ENCODE measurements at places on chromosomes 6 and 20.
A peak's percentile ranks its signal among the peaks of the same experiment; 100 is the strongest.

DNA sequence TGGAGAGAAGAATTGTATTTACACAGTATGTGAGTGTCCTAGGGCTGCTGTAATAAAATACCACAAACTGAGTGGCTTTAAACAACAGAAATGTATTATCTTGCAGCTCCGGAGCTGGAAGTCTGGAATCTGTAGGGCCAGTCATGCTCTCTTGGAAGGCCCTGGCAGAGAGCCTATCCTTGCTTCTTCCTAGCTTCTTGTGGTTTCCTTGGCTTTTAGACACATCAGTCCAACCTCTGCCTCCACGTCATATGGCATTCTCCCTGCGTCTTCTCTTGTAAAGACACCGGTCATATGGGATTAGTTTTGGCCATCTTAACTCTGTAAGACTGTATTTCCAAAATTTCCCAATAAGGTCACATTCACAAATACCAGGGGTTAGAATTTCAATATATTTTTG lies 10.8 kb downstream of the FNDC1 start:
- no peak overlapping the region for H3K27ac ChIP-seq
- no peaks in the 10 kb centered on the region for H3K4me1 ChIP-seq

GRCh38 chr6:81105998-81106397 lies 646.5 kb downstream of the TENT5A start:
- no peak overlapping the region for H3K4me3 ChIP-seq
- H3K27me3 ChIP-seq, result no peaks in the 10 kb centered on the region
- no peak overlapping the region for H3K27ac ChIP-seq
- no peaks in the 10 kb centered on the region for H3K36me3 ChIP-seq
- H3K4me1 ChIP-seq, result no peaks in the 10 kb centered on the region

- no peak overlapping the region for H3K27ac ChIP-seq
- no peaks in the 10 kb centered on the region for H3K4me1 ChIP-seq
- no peak overlapping the region for H3K4me3 ChIP-seq
- no peaks in the 10 kb centered on the region for H3K27me3 ChIP-seq
- H3K36me3 ChIP-seq, result no peaks in the 10 kb centered on the region
Observed at GRCh38 chr20:60108397-60108796, 150.2 kb downstream of the CDH26 start.

DNA sequence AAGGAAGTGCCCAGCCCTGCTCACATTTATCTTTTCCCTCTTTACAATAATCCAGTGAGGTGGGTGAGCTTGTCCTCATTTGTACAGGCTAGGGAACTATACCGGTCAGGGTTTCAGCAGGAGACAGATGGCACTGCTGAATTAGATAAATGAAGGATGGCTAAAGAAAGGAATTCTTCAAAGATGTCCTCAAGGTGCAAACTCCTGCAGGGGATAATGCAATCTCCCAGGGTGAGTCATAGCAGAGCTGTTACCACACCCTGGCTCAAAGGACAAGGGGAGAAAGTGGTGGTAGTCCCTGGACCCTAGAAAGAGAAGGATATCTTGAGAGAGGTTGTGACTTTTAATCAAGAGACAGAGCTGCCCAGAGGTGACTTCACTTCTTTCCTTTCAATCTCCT lies 66.7 kb downstream of the RFPL4B start:
- no peak overlapping the region for H3K4me3 ChIP-seq
- peak; percentile 70 for DNase-seq
- H3K4me1 ChIP-seq, result no peaks in the 10 kb centered on the region
- no peak overlapping the region for H3K27ac ChIP-seq
- H3K27me3 ChIP-seq, result no peaks in the 10 kb centered on the region
- H3K36me3 ChIP-seq, result no peaks in the 10 kb centered on the region

DNA sequence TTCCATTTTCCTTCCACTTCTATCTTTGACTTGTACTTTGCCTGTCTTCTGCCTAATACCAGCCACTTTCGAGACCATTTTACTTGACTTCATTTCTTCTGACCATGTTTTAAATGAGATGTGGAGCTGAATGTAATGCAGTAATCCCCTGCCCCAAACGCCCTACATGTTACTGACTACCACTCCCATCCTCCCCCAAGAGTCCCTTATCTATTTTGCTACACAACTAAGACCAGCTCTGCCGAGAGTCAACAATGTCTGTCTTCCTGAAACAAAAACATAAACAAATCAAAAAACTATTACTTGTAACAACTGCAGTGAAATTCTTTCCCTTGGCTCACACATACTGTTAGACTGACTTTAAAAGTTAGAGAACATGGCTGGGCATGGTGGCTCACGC lies 27.1 kb upstream of the KIAA1586 start:
- no peak for DNase-seq
- H3K27me3 ChIP-seq, result no peaks in the 10 kb centered on the region
- no peak overlapping the region for H3K27ac ChIP-seq
- no peaks in the 10 kb centered on the region for H3K4me1 ChIP-seq
- H3K4me3 ChIP-seq, result no peak overlapping the region

DNA sequence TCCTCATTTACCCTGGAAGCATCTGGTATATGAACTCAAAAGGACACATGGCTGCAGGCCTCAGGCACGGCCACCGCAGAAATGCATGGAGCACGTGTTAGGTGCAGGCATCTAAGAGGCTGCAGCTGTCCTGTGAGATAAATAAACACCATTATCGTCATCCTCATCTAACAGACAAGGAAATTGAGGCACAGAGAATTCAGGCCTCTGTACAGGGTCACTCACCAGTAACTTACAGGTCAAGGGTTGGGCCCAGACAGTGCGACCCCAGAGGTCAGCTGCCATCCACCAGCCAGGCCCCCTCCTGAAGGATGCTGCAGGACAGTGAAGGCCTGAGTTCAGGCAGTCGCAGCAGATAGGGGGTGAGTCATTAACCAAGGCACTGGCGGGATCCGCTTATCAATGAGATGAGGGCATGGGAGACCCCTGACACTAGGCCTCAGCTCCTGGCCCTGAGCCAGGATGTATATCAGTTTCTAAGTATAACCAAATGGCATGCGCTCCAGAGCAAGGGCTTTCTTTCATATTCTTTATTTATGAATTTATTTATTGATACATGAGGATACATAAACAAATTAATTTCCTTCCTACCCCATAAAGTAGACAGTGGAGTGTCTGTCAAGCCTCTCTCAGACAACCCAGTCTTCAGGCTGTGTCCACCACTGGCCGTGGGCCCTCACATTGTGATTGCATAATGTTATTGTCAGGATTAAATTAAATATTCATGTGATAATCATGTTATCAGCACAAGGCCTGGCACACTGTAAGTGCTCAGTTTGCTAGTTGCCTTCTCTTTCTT lies 316.9 kb downstream of the QKI start:
- H3K4me1 ChIP-seq, result no peaks in the 10 kb centered on the region
- no peaks in the 10 kb centered on the region for H3K36me3 ChIP-seq
- no peak overlapping the region for H3K4me3 ChIP-seq

GRCh38 chr20:47984437-47984836 lies 199.2 kb upstream of the SULF2 start:
- no peaks in the 10 kb centered on the region for H3K36me3 ChIP-seq
- H3K4me1 ChIP-seq, result no peaks in the 10 kb centered on the region
- H3K27me3 ChIP-seq, result no peaks in the 10 kb centered on the region
- no peak overlapping the region for H3K4me3 ChIP-seq
- DNase-seq, result no peak

- no peak overlapping the region for H3K27ac ChIP-seq
- no peaks in the 10 kb centered on the region for H3K27me3 ChIP-seq
- H3K4me1 ChIP-seq, result no peaks in the 10 kb centered on the region
- H3K4me3 ChIP-seq, result no peak overlapping the region
Observed at GRCh38 chr6:45036103-45036502, 292.0 kb upstream of the RUNX2 start.

GRCh38 chr6:1820165-1820564 lies 210.4 kb downstream of the FOXC1 start:
- H3K4me1 ChIP-seq, result no peaks in the 10 kb centered on the region
- H3K4me3 ChIP-seq, result no peak overlapping the region
- H3K27ac ChIP-seq, result no peak overlapping the region
- H3K27me3 ChIP-seq, result no peaks in the 10 kb centered on the region

DNA sequence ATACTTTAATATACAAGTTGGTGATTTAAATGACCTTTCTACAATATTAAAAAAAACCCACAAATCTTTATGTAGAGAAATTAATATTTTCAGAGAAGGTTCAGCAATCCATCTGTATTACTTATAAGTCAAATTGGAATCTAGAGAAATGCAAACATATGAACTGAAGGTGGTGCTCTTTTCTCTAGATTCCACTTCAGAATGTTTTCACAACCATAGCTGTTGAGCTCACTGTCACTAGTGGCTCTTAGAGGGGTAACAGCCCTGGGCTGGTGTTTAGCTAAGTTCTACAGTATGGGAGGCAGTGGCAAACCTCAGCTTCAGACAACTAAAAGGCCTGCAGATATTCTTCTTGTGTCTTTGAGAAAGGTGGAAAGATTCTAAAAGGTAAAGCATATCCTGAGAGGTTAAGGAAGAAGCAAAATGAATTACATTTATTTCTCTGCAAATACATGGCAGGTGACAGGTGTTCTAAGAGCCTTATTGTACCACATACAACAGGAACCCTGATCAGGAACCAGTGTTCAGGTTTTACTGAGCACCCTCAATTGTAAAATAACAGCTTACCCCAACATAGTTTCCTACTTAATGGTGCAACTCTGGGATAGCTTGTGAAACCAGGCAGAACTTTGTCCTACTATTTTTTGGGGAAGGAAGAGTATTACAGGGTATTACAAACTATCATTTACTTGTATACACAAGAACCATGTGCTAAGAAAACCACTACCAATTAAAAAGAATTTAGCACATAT lies 56.6 kb upstream of the SAMHD1 start:
- H3K27ac ChIP-seq, result no peak overlapping the region
- no peak overlapping the region for H3K4me3 ChIP-seq
- peak; percentile 7 for DNase-seq
- no peaks in the 10 kb centered on the region for H3K27me3 ChIP-seq

GRCh38 chr20:23503649-23504048 lies 12.7 kb downstream of the CST8 start:
- peaks cover 6% of the 10 kb centered on the region for H3K4me1 ChIP-seq
- H3K36me3 ChIP-seq, result no peaks in the 10 kb centered on the region
- no peak for DNase-seq
- no peak overlapping the region for H3K27ac ChIP-seq
- H3K4me3 ChIP-seq, result no peak overlapping the region
- no peaks in the 10 kb centered on the region for H3K27me3 ChIP-seq

GRCh38 chr20:33685328-33686099 lies 671 bp downstream of the E2F1 start:
- no peaks in the 10 kb centered on the region for H3K27me3 ChIP-seq
- H3K27ac ChIP-seq, result peak overlapping the region; percentile 58
- H3K4me3 ChIP-seq, result peak overlapping the region; percentile 66
- peaks cover 7% of the 10 kb centered on the region for H3K4me1 ChIP-seq

GRCh38 chr20:37524859-37525708 lies 2.6 kb downstream of the BLCAP start:
- peaks cover 11% of the 10 kb centered on the region for H3K4me1 ChIP-seq
- H3K27ac ChIP-seq, result no peak overlapping the region
- no peak overlapping the region for H3K4me3 ChIP-seq
- H3K27me3 ChIP-seq, result no peaks in the 10 kb centered on the region
- DNase-seq, result no peak
- H3K36me3 ChIP-seq, result no peaks in the 10 kb centered on the region

- H3K4me3 ChIP-seq, result no peak overlapping the region
- no peak for DNase-seq
- no peaks in the 10 kb centered on the region for H3K36me3 ChIP-seq
Observed at GRCh38 chr6:8181951-8182845, 79.8 kb upstream of the EEF1E1 start.

DNA sequence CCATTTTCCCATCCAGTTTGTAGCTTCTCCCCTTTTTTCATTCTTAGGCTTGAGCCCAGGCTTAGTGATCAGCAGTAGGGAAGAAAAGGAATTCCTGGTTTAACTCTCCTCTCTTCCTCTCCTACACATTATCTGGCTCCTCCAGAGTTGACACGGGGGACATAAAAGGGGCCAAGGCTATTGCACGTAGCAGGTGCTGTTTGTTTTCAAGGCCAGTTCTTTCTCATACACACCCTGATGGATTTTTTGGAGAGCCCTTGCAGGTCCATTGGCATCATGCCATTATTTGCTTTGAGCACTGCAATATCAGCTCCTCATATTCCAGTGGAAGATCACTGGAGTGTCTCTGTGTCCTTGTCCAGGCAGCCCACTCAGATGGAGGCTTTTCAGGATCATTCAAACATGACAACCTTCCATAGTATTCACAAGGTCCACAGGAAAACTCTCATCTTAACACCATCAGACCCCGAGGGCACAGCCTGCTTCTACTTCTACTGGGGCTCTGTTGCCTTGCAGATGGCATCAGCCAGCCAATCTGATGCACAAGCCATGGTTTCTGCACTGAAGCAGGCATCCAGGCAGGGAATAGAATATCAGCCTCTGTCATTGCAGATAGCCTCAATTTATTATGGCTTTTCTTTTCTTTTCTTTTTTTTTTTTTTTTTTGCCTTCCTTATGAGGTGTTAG lies 18.8 kb downstream of the PLCB4 start:
- DNase-seq, result peak; percentile 39
- H3K27ac ChIP-seq, result no peak overlapping the region
- H3K27me3 ChIP-seq, result no peaks in the 10 kb centered on the region
- no peaks in the 10 kb centered on the region for H3K36me3 ChIP-seq
- no peak overlapping the region for H3K4me3 ChIP-seq
- H3K4me1 ChIP-seq, result peaks cover 5% of the 10 kb centered on the region

DNA sequence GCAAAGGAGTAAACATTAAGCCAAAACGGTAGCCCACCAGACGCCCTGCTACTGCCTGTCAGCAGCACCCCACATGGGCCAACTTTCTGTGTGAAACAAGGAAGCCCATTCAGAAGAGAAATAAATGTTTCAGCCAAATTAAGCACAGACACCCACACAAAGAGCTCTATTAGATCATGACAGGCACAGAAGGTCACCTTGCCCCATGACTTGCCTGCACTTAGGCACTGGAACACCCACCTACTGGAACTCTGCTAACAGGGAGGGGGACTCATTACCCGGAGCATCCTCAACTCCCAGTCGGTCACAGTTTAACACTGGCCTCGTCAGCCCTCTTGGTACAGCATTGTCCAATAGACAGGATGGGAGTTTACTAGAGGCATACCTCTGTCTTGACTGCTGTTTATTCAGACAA lies 31.8 kb downstream of the GFOD1 start:
- H3K4me1 ChIP-seq, result no peaks in the 10 kb centered on the region
- no peak for DNase-seq
- no peak overlapping the region for H3K27ac ChIP-seq

- no peak overlapping the region for H3K4me3 ChIP-seq
- H3K4me1 ChIP-seq, result no peaks in the 10 kb centered on the region
- H3K36me3 ChIP-seq, result no peaks in the 10 kb centered on the region
- H3K27ac ChIP-seq, result no peak overlapping the region
- no peaks in the 10 kb centered on the region for H3K27me3 ChIP-seq
Observed at GRCh38 chr6:221531-222349, 70.5 kb upstream of the DUSP22 start.
